Stimulated activated CD4-positive, alpha-beta T cell treated with anti-CD3 and anti-CD28 coated beads, Interleukin-2, amount 100 ng/mL, for 24 hours (primary cell): ENCODE measurements at places on chromosomes 3 and 15.

DNA sequence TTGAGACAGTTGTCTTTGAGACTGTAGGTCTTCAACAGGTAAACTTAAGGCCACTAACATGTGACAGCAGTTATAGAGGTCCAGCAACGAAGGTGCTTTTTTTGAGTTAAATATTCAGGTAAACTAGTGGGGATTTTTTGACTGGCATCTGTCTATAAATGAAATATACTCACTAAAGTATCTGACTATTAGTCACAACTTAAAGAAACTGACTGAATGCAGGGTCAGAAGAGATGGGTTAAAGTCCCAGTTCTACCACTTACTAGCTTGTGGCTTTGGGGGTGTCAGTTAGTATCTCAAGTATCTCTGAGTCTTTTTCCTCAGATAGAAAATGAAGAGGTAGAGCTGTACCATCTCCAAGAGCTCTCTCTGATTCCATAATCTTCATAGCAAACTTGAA is 18.0 kb downstream of the MIX23 start:
- DNase-seq: no peak

- no peak for DNase-seq
Observed at GRCh38 chr15:36811903-36812302, 232.5 kb downstream of the CDIN1 start.

- peak; percentile 84 for DNase-seq
Observed at GRCh38 chr15:78000091-78000926, 77.2 kb downstream of the TBC1D2B start.

DNA sequence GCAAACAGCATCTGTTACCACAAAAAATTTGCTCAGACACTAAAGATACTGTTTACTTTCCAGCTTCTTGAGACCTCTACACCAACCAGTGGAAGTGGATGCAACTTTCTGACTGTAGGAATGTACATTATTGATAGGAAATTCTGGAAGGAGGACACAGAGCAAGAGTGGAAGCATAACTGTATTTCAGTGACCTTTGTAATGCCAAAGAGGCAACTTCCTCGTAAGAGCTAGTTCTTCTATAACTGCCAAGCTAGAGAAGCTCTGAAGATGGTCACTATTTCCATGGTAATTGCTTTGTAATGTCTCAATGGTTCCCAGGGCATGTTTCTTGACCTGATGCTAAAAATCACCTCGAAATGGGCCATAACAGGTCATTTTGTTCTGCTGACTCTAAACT is 96.3 kb upstream of the SLC2A2 start:
- DNase-seq: no peak

DNA sequence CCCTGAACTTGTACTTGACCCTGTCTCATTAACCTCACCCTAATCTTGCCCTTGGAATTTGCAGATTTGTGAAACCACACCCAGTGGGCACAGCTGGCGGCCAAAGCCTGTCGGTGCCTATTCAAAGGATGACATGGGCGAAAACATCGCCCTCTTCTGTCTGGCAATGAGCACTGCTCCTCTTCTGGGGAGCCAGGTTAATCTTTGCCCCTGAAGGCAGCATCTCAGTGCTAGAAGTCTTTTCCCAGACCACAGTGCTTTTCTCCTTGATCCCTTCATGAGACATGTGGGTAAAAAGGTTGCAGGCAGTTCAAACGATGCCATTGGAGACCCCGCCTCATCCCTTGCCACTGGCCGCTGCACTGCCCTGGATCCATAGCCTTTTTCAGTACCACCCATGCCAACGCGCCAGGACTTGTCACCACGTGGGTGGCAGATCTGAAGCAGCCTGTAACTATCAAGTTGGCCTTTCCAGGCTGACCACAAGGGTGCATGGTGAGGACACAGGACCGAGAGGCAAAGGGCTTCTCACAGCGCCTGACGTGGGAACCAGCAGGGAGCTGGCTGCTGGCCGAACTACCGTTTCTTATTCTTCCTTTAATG is 6.5 kb upstream of the DNASE1L3 start:
- DNase-seq: peak; percentile 59

DNA sequence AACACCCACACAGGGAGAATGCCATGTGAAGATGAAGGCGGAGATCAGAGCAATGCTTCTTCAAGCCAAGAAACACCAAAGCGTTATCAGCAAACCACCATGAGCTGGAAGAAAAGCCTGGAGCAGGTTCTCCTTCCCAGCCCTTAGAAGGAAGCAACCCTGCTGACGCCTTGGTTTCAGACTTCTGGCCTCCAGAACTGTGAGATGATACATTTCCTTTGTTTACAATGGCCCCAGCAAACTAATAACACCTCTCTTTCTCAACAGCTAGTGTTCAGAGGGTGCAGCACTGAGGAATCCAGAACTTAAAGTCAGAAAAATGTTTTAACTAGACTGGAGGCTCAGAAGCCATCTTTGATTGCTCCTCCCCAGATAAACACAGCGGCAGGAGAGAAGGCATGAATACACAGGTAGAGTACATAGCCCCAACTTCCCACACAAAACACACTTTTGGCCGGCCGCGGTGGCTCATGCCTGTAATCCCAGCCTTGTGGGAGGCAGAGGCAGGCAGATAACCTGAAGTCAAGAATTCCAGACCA is 132.4 kb upstream of the LPP start:
- DNase-seq: no peak

DNA sequence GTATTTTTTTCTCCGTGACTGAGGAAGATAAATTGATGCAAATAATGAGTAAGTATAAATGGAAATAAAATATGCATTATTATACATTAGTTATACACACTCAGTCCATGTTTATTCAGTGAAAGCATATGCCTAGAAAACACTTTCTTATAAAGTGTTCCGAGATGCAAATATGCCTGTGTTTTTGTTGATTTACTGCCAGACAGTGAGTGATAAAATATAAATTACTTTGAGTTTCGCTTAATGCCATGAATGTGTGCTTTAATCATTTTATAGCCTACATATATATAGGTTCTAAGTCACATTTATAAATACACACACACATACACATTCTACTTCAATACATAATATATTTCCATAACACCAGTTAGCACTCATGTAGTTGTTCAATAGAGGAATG is 569.2 kb downstream of the UNC13C start:
- no peak for DNase-seq

DNA sequence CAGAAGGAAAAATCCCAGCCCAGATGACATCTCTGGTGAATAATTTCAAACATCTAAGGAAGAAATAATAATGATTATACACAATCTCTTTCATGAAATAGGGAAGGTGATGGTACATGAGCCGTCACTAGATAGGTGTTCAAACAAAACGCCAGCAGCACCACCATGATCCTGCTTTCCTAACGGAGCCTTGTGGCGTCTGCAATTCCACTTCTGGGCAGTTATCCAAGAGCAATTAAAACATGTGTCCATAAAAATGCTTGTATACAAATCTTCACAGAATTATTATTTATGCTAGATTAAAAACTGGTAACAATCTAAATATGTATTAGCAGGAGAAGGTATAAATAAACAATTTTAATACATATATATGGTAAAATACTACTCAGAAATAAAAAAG is 33.7 kb downstream of the RTP4 start:
- DNase-seq: no peak

DNA sequence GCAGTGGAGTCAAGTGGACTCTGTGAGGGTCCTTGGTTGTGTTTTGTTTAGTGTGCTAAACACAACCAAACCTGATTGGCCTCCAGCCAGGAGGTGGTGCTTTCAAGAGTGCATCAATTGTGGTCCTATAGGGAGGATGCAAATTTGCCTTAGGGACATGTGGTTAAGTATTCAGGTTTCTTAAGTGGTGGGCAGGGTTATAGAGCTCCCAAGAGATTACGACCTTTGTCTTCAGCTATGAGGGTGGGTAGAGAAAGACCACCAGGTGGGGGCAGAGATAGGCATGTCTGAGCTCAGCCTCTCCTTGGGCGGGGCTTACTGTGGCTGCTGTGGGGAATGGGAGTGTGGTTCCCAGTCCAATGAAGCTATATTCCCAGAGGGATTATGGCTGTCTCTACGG is 186.6 kb downstream of the SQOR start:
- DNase-seq: no peak

- no peak for DNase-seq
Observed at GRCh38 chr3:80244390-80244789, 476.6 kb upstream of the ROBO1 start.

DNA sequence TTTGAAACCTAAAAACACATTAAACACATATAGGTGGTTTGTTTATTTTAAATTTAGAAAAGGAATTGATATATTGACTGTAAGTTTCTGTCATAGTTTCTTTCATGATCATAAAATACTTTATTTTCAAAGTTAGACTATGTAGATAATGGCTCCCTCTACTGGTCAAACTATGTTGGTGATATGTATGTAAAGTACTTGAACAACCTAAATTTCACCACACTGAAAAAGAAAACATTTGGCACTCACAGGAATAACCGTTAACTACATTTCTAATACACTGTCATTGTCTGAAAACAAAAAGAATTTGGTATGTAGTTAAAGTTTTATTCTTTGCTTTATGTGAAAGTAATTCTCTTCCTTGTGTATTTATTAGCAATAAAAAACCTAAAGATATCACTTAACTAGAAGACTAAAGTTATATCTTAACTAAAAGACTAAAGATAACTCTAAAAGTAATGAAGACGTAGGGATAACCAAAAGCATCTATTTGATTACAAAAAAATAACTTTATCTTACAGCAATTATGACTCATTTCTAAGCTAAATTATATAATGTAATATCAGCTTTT is 427.5 kb downstream of the VGLL3 start:
- no peak for DNase-seq

DNA sequence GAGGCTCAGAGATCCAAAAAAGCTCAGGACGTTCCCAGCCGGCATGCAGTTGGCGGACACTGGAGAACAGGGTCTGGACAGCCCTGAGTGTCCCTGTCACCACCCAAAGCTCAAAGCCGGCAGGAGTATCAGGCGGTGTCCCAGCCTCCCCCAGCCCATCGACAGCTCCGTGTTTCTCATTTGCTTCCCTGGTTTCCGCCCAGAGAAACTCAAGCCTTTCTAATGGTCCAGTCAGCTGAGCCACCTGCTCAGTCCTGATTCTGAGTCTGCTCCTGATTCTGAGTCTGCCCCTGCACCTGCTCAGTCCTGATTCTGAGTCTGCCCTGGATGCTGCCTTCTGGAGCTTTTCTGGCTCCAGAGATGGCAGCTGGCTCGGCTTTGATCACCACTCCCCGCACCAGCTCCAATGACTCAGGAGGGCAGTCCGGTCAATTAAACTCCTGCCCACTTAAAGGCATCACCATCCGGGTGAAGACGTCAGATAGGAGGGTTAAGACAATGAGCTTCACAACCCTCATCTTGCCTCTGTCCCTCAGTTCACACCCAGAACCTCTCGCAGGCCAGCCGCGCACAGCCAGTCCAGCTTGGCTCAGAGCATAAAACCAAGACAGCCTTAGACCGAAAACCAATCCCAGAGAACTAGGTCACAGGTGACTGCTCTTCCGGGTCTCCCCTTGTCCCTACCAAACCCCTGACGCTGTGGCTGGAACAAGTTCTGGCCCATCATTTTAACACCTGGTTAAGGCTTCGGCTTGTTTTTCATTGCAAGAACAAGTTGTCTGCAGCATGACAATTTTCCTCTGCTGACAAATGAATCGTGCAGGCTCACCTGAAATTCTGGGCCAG is 6.8 kb downstream of the PCSK6 start:
- no peak for DNase-seq

GRCh38 chr3:17047894-17048293 is 163.1 kb downstream of the PLCL2 start:
- no peak for DNase-seq

GRCh38 chr3:162441716-162442115 is 945.1 kb downstream of the OTOL1 start:
- no peak for DNase-seq

DNA sequence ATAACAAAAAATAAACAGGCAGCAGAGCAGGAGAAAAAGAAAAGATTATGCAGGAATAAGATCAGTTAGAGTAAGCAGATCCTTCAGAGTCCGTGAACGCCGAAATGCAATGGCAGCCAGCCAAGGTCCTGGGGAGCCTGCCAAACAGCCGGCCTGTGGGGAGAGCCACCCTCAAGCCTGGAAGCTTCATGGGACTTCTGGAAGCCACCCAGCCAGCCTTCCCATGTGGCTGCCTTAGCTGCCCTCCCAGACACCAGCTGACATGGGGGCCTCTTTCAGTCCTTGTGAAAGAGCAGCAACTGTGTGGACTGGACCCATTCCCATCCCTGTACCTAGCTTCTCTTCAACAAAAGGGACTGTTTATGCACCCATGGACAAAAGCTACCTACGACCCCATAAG is 64.9 kb upstream of the RAD18 start:
- no peak for DNase-seq

GRCh38 chr15:67878712-67879206 is 38.9 kb upstream of the RNU6-1 start:
- DNase-seq: no peak

- no peak for DNase-seq
Observed at GRCh38 chr3:72769758-72770540, 78.3 kb downstream of the SHQ1 start.

- DNase-seq: peak; percentile 39
Observed at GRCh38 chr3:64022451-64023186, 675 bp downstream of the PSMD6 start.

DNA sequence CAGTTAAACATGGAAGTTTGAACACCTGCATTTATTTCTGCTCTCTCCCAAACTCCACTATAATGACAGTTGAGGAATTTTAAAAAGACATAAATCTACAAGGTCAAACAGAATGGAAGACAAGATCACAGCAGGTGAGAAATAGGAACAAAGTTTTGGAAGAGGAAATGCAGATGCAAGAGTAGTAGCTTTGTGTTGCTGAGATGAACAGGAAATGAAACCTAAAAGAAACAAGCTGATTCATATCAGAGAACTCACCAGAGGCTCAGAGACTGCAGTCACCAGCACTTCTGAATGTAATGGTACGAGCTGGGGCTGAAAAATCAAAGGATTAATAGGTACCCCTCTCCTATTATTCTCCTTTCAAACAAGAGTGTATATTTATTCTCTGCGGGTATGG is 459.9 kb downstream of the RAP2B start:
- no peak for DNase-seq
